ENCODE measurements at places on chromosomes 5 and 9. TPM values are rescaled to one million over a fixed set of nuclear protein-coding genes. Genes with fewer than 3 reads are reported as not detected.

Gene PLPP7
- total RNA-seq, result 22.2 TPM

Gene PCDHB4
- 14.5 TPM for total RNA-seq

Gene PCDHGB2
- 9.4 TPM for total RNA-seq

Gene OR1Q1
- not detected for total RNA-seq

Gene CDC14B
- 34.1 TPM for total RNA-seq

Gene C5orf52
- not detected for total RNA-seq

Gene YIPF5
- total RNA-seq, result 35.6 TPM

Gene SH2D3C
- 14.9 TPM for total RNA-seq

GRCh38 chr5:146291421-146292074 is 47.1 kb upstream of the POU4F3 start:
- no peaks in the 10 kb centered on the region for H3K4me1 ChIP-seq
- H3K27ac ChIP-seq, result no peak overlapping the region
- H3K36me3 ChIP-seq, result peaks cover 2% of the 10 kb centered on the region

GRCh38 chr9:129785866-129786265 is 17.1 kb upstream of the TOR1B start:
- H3K27me3 ChIP-seq, result no peaks in the 10 kb centered on the region
- H3K4me1 ChIP-seq, result no peaks in the 10 kb centered on the region
- no peak overlapping the region for H3K27ac ChIP-seq

- H3K27me3 ChIP-seq, result no peaks in the 10 kb centered on the region
- no peaks in the 10 kb centered on the region for H3K4me1 ChIP-seq
- no peak for DNase-seq
- no peaks in the 10 kb centered on the region for H3K36me3 ChIP-seq
Observed at GRCh38 chr9:101566904-101567724, 27.7 kb downstream of the PPP3R2 start.

GRCh38 chr9:127907867-127908659 is 8.7 kb upstream of the ST6GALNAC6 start:
- no peaks in the 10 kb centered on the region for H3K27me3 ChIP-seq
- H3K4me1 ChIP-seq, result peaks cover 53% of the 10 kb centered on the region
- no peak for DNase-seq
- H3K27ac ChIP-seq, result peak overlapping the region; percentile 88
- H3K4me3 ChIP-seq, result no peak overlapping the region

DNA sequence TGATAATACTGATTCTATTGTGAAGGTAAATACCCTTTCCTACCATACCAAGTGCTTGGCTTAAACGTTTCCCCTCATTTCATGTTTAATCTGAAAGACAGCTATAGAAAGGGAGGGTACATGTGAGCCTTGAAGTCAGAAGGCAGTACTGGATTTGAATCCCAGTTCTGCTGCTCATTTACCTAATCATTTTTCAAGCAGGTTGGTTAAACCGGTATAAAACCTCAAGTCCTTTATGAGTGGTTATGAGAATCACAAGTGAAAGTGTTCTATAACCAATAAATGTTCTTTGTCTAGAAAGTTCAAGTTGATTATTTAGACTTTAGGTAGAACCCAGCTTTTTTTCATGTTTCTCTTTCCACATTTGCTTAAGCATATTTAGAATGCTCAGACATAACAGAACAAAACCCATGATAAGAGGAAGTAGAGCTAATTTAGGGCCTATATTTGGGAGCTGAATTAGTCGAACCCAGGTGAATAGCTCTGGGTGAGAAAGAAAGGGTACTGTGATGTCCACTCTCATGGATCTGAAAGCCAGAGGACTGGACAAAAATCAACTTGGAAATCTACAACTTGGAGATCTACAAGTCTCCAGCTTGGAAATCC is 29.7 kb upstream of the F2RL2 start:
- no peak overlapping the region for H3K27ac ChIP-seq
- H3K4me1 ChIP-seq, result no peaks in the 10 kb centered on the region
- no peak overlapping the region for H3K4me3 ChIP-seq

DNA sequence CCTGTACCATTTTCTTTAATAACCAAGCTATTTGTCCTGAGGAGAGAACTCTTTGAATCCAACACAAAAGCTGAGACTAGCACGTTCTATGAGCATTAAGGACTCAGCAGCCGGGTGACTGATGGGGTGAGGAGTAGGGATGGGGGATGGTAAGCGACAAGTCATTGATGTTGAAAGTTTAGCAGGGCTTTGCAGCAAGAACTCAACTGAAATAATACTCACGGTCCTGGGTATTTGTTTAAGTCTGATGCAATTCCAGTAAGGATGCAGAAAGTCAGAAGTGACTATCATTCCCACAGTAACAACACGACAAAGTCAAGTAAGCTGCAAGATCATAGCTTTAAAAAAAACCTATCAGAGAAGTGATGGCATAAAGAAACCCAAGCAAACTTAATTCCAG is 131.1 kb downstream of the ACTL7B start:
- H3K4me3 ChIP-seq, result no peak overlapping the region
- H3K27ac ChIP-seq, result no peak overlapping the region
- H3K36me3 ChIP-seq, result no peaks in the 10 kb centered on the region

- no peak for DNase-seq
- no peak overlapping the region for H3K27ac ChIP-seq
- no peak overlapping the region for H3K4me3 ChIP-seq
- no peaks in the 10 kb centered on the region for H3K4me1 ChIP-seq
- no peaks in the 10 kb centered on the region for H3K27me3 ChIP-seq
- no peaks in the 10 kb centered on the region for H3K36me3 ChIP-seq
Observed at GRCh38 chr5:102154291-102154690, 141.8 kb downstream of the SLCO4C1 start.

- H3K36me3 ChIP-seq, result peaks cover 86% of the 10 kb centered on the region
- no peak for DNase-seq
- peaks cover 9% of the 10 kb centered on the region for H3K4me1 ChIP-seq
- H3K4me3 ChIP-seq, result no peak overlapping the region
Observed at GRCh38 chr5:132202711-132203463, 24.8 kb downstream of the P4HA2 start.

- H3K4me3 ChIP-seq, result no peak overlapping the region
- DNase-seq, result no peak
- no peaks in the 10 kb centered on the region for H3K36me3 ChIP-seq
- H3K27ac ChIP-seq, result no peak overlapping the region
Observed at GRCh38 chr5:3336666-3337065, 259.0 kb upstream of the IRX1 start.

DNA sequence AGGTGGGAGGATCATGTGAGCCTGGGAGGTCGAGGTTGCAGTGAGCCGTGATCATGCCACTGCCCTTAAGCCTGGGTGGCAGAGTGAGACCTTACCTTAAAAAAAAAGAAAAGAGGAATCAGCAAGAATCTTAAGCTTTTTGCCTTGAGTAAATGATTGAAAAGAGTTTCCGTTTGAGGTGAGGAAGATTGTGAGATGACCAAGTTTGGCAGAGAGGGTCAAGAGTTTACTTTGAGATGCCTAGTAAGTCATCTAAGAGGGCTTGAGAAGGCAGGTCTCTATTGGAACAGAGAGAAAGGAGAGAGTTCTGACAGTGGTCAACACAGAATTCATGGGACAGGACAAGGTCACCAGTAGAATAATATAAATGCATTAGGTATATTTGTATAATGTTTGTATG is 572.1 kb downstream of the TLE4 start:
- no peaks in the 10 kb centered on the region for H3K27me3 ChIP-seq
- no peak overlapping the region for H3K27ac ChIP-seq
- H3K4me1 ChIP-seq, result no peaks in the 10 kb centered on the region
- no peak overlapping the region for H3K4me3 ChIP-seq
- no peak for DNase-seq

DNA sequence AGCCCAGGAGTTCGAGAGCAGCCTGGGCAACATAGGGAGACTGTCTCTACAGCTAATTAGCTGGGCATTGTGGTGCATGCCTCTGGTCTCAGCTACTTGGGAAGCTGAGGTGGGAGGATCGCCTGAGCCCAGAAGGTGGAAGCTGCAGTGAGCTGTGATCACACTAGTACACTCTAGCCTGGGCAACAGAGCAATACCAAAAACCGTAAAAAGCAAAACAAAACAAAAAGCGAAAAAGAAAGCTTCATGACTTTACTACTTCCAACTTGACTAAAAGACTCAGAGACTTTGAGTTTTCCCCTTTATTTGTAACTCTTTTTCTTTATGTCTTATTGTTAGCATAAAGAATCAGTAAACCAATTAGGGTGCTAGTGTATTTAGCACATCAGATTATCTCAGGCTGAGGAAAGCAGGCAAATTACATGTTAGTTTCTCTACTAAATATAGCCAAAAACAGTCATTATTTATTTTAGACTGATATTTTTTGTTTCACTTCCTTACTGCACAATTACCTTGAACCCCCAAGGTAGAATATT is 5.4 kb downstream of the RAD17 start:
- peaks cover 53% of the 10 kb centered on the region for H3K36me3 ChIP-seq
- no peak overlapping the region for H3K27ac ChIP-seq
- no peak for DNase-seq
- no peak overlapping the region for H3K4me3 ChIP-seq
- no peaks in the 10 kb centered on the region for H3K27me3 ChIP-seq

DNA sequence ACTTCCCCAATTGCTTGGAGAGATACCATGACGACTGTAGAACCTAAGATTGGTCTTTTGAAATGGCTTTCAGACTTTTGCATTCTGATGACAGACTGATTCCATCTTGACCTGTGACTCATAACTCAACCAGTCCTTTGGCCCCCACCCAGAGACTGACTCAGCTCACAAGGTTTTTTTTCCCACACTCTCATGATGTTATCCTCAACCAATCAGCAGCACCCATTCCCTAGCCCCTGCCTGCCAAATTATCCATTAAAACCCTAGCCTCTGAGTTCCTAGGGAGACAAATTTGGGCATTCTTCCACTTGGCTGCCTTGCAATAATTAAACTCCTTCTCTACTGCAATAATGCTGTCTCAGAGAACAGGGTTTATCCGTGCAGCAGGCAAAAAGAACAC is 1263.3 kb upstream of the CDH9 start:
- H3K27ac ChIP-seq, result no peak overlapping the region
- H3K36me3 ChIP-seq, result no peaks in the 10 kb centered on the region
- H3K27me3 ChIP-seq, result no peaks in the 10 kb centered on the region
- H3K4me1 ChIP-seq, result no peaks in the 10 kb centered on the region
- DNase-seq, result no peak

- H3K27ac ChIP-seq, result no peak overlapping the region
- no peaks in the 10 kb centered on the region for H3K36me3 ChIP-seq
- no peak for DNase-seq
- H3K4me3 ChIP-seq, result no peak overlapping the region
- no peaks in the 10 kb centered on the region for H3K4me1 ChIP-seq
Observed at GRCh38 chr5:163306421-163306820, 131.0 kb upstream of the CCNG1 start.

DNA sequence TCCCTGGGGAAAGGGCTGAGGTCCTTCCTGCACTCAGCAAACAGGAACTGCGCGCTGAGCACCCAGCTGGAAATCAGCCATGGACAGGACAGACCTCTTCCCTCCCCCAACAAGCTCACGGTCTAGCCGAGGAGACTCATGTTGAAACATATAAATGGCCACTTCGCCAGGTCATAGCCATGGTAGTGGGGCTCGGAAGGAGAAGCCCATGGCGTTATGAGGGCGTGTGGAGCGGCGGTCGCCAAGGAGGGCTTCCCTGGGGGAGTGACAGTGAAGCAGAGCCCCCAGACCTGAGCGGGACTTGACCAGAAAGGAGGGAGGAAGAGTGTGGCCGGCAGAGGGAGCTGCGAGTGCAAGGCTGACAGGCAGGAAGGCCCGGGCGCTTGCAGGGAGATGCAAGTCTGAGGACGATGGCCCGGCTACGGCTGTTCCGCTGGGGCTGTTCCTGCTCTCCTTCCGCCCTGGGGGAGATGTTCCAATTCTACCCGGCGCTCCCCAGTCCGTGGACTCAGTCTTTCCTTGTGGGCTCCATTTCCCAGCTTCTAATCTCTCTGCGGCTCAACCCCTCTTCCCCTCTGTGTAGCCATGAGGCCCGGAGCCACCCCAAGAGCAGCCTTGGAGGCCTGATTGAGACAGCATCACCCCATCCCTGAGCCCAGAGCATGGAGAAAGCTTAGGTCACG is 43.9 kb upstream of the PRRC2B start:
- peak overlapping the region; percentile 39 for H3K4me3 ChIP-seq
- no peaks in the 10 kb centered on the region for H3K36me3 ChIP-seq
- H3K4me1 ChIP-seq, result no peaks in the 10 kb centered on the region
